ENCODE measurements at places on chromosomes 1 and 21.
A peak's percentile ranks its signal among the peaks of the same experiment; 100 is the strongest.

DNA sequence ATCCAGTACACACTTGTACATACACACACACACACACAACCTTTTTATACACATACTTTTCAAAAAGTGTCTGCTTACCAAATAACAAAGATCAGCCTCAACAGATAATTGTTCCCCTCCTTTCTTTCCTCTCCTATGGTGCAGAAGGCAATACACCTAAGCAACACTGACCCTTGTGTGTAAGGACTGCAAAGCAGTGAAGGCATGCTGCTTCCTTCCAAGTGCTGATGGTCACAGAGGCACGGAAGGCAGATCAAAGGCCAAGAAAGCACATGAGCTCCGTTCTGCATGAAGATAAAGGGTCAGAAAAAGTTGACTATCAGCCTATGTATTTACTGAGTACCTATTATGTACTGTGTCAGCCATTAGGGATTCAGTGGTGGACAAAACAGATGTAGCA, 168.8 kb downstream of the TNR start:
- no peaks in the 10 kb centered on the region for H3K4me1 ChIP-seq
- H3K27ac ChIP-seq, result no peak overlapping the region
- H3K4me3 ChIP-seq, result no peak overlapping the region
- no peaks in the 10 kb centered on the region for H3K36me3 ChIP-seq
- H3K27me3 ChIP-seq, result peaks cover 7% of the 10 kb centered on the region

DNA sequence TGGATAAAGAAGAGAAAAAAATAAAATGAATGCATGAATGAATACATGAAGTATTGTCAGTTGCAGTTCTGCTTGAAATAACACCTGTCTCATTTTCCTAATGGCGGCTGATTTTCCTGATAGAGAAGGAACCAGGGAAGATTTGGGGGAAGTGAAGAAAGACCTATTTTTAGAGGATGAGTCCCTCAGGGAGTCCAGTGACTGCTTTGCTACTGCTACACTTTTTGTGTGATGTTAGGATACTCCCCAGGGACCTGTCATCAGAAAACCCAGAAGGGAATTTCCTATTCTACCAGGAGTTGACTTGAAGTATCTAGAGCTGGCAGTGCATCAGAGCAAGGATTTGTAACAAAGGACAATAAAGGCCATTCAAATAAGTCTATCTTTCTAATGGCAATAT, 114.8 kb downstream of the MAB21L3 start:
- DNase-seq, result no peak
- no peak overlapping the region for H3K27ac ChIP-seq
- H3K27me3 ChIP-seq, result peaks cover 15% of the 10 kb centered on the region
- H3K4me3 ChIP-seq, result no peak overlapping the region
- H3K4me1 ChIP-seq, result peaks cover 9% of the 10 kb centered on the region
- H3K36me3 ChIP-seq, result no peaks in the 10 kb centered on the region

DNA sequence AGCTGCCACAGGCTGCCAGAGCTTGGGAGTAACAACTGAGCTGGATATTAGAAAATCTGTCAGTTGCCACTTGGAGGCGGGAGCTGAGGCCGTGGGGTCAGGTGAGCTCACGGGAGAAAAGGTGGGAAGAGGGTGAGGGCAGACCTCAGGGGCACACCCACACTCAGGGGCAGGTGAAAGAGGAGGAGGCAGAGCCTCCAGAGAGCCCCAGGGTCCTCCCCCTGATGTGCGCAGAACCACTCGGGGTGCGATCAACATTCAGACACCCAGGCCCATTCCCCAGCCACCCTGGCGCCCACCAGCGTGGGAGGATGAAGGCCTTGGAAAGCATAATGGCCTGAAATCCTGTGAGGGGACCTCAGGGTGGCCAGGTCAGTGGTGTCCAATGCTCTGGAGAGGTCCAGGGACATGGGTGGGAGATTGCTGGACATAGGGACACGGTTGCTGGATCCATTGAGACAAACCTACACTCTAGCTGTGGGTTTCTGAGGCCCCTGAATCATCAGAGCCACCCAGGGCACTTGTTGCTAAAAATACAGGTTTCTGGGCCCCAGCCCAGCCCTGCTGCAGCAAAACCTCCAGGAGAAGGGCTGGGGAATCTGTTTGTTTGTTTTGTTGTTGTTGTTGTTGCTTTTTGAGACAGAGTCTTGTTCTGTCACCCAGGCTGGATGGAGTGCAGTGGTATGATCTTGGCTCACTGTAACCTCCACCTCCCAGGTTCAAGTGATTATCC, 49.4 kb upstream of the GPR153 start:
- H3K27me3 ChIP-seq, result no peaks in the 10 kb centered on the region
- H3K4me1 ChIP-seq, result no peaks in the 10 kb centered on the region
- no peak overlapping the region for H3K4me3 ChIP-seq
- no peak overlapping the region for H3K27ac ChIP-seq

DNA sequence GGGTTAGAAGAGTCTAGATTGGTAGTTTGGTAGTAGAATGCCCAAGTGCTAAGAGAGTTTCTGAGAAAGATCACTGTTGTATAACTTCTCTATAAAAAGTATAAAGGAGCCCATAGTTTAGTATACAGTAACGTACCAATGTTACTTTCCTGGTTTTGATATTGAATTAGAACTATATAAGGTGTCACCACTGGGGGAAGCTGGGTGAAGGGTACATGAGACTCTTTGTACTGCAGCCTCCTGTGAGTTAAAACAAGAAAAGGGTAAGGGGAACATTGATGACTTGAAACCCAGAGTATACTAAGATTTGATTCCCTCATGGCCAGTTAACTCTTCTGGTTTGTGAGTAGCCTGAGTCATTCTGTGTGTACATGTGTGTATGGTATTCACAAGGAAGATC, 129.8 kb downstream of the RPS6KC1 start:
- peaks cover 13% of the 10 kb centered on the region for H3K36me3 ChIP-seq
- H3K27me3 ChIP-seq, result no peaks in the 10 kb centered on the region
- no peak overlapping the region for H3K27ac ChIP-seq
- no peak for DNase-seq

DNA sequence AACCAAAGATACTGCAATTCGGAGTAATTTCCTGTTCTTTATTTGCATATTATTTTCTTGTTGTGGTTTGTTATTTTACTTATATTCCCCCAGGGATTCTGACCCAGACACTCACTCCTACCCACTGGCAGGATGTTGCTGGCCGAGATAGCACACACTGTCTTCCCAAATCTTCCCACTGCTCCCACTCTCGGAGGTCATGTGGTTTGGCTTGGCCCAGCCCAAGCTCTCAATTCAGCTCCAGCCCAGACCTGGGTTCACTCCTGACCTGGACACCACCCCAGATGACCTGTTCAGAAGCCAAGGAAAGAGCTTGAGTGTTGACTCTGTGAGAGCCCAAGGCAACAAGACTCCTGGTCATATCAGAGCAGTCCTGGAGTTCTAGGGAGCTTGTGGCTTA, 1.2 kb upstream of the FAM43B start:
- peaks cover 50% of the 10 kb centered on the region for H3K27me3 ChIP-seq
- no peak overlapping the region for H3K4me3 ChIP-seq
- H3K36me3 ChIP-seq, result no peaks in the 10 kb centered on the region
- no peak for DNase-seq

- no peak overlapping the region for H3K27ac ChIP-seq
- peaks cover 21% of the 10 kb centered on the region for H3K4me1 ChIP-seq
- H3K4me3 ChIP-seq, result no peak overlapping the region
- H3K27me3 ChIP-seq, result peaks cover 33% of the 10 kb centered on the region
These were observed 35.6 kb upstream of the EPB41 start for GRCh38 chr1:28878796-28879195.

GRCh38 chr1:31828341-31828740, 12.5 kb upstream of the SPOCD1 start:
- H3K4me3 ChIP-seq, result no peak overlapping the region
- H3K27ac ChIP-seq, result peak overlapping the region; percentile 95
- peaks cover 11% of the 10 kb centered on the region for H3K27me3 ChIP-seq

GRCh38 chr1:223844787-223845036, 1.0 kb downstream of the TP53BP2 start:
- peaks cover 6% of the 10 kb centered on the region for H3K36me3 ChIP-seq
- peaks cover 45% of the 10 kb centered on the region for H3K4me1 ChIP-seq
- peaks cover 2% of the 10 kb centered on the region for H3K27me3 ChIP-seq
- peak overlapping the region; percentile 95 for H3K4me3 ChIP-seq
- H3K27ac ChIP-seq, result peak overlapping the region; percentile 96

DNA sequence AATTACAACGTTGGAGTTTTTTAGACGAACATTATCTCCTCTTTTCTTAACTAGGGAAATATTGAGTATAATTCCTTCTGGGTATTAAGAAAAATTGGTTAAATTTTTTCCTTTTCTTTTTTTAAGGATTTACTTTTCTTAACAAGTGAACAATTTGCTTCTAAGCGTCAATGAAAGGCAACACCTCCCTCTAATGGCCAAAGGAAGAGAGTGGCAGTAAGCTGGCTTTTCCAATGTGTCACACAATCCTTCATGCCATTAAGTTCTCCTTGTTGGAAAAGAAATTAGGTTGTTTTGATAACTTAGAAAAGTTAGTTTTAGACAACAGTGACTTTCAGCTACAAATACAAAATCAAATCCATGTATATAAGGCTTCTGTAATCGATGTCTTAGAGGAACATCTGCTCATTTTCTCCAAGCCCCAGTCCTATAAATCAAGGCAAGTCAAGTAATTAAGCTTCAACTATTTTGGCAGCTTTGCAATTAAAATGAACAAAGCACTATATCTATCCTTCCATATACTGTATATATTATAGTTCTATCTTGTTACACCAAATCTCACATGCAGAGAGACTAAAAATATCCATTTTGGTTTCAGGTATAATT, 62.8 kb downstream of the EDEM3 start:
- H3K27ac ChIP-seq, result no peak overlapping the region
- H3K36me3 ChIP-seq, result peaks cover 23% of the 10 kb centered on the region
- H3K4me1 ChIP-seq, result peaks cover 2% of the 10 kb centered on the region
- DNase-seq, result no peak
- H3K4me3 ChIP-seq, result no peak overlapping the region

- peaks cover 81% of the 10 kb centered on the region for H3K27me3 ChIP-seq
- H3K27ac ChIP-seq, result no peak overlapping the region
These were observed 8.2 kb upstream of the LEMD1 start for GRCh38 chr1:205429762-205430695.

GRCh38 chr1:234258071-234258470, 115.2 kb upstream of the COA6 start:
- no peak for DNase-seq
- H3K36me3 ChIP-seq, result peaks cover 32% of the 10 kb centered on the region
- H3K27me3 ChIP-seq, result peaks cover 15% of the 10 kb centered on the region

- H3K27ac ChIP-seq, result no peak overlapping the region
- H3K27me3 ChIP-seq, result peaks cover 85% of the 10 kb centered on the region
- H3K36me3 ChIP-seq, result no peaks in the 10 kb centered on the region
- no peak for DNase-seq
These were observed 4.1 kb downstream of the PPM1J start for GRCh38 chr1:112711041-112711440.

GRCh38 chr1:178408871-178409270, 87.9 kb downstream of the CLEC20A start:
- DNase-seq, result no peak
- no peak overlapping the region for H3K27ac ChIP-seq
- no peak overlapping the region for H3K4me3 ChIP-seq
- no peaks in the 10 kb centered on the region for H3K27me3 ChIP-seq

- H3K36me3 ChIP-seq, result no peaks in the 10 kb centered on the region
- no peak overlapping the region for H3K27ac ChIP-seq
- no peak overlapping the region for H3K4me3 ChIP-seq
- no peaks in the 10 kb centered on the region for H3K4me1 ChIP-seq
- no peak for DNase-seq
These were observed 99.7 kb downstream of the NMNAT2 start for GRCh38 chr1:183318433-183318832.

DNA sequence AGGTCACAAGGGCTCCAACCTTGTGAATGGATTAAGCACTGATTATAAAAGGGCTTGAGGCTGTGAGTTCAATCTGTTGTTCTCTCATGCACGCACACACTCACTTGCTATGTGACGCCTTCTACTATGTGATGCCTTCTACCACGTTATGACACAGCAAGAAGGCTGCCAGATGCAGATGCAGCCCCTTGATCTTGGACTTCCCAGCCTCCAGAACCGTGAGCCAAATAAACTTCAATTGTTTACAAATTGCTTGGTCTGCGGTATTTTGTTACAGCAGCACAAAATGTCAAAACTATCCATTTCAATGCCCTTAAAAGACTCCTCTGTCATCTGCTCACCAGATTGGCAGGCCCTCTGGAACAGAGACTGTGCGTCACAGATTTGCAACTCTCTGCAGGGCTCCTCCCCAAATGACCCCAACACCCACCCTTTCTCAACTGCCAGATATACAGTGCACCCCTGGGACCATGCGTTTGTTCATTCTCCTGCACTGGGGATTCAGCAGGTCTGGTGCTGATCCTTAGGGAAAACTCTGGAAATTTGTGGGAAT, 47.8 kb upstream of the KANK4 start:
- no peak overlapping the region for H3K4me3 ChIP-seq
- no peak for DNase-seq
- no peak overlapping the region for H3K27ac ChIP-seq
- peaks cover 17% of the 10 kb centered on the region for H3K27me3 ChIP-seq
- H3K4me1 ChIP-seq, result no peaks in the 10 kb centered on the region

GRCh38 chr1:165903672-165904071, 76.3 kb downstream of the UCK2 start:
- peaks cover 18% of the 10 kb centered on the region for H3K4me1 ChIP-seq
- H3K27ac ChIP-seq, result no peak overlapping the region
- H3K4me3 ChIP-seq, result no peak overlapping the region
- H3K27me3 ChIP-seq, result no peaks in the 10 kb centered on the region

DNA sequence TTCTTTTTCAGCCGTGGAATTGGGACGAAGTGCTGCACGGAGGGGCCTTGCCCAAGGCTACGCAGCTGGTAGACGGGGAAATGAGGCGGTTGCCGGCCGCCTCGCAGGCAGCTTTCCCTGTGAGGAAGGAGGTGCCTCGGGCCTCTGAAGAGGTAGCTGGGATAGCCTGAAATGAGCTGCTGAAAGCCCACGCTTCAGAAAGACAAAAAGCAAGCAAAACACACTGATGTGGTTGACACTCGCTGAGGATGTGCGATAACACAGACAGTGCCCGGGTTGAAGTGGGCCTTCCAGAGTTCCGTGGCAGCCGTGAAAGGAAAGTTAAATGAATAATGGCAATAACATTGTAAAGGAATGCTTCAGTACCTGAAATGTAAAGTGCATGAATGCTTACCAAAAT, 47.2 kb downstream of the S1PR1 start:
- peaks cover 15% of the 10 kb centered on the region for H3K36me3 ChIP-seq
- H3K4me1 ChIP-seq, result peaks cover 95% of the 10 kb centered on the region
- H3K4me3 ChIP-seq, result peak overlapping the region; percentile 56
- H3K27me3 ChIP-seq, result no peaks in the 10 kb centered on the region
- DNase-seq, result peak; percentile 58
- H3K27ac ChIP-seq, result peak overlapping the region; percentile 93

GRCh38 chr1:231653632-231654031, 27.0 kb downstream of the DISC1 start:
- H3K27ac ChIP-seq, result no peak overlapping the region
- no peak for DNase-seq
- H3K36me3 ChIP-seq, result peaks cover 24% of the 10 kb centered on the region
- H3K4me3 ChIP-seq, result no peak overlapping the region

GRCh38 chr21:32687643-32688345, 40.0 kb downstream of the SYNJ1 start:
- DNase-seq, result no peak
- no peak overlapping the region for H3K27ac ChIP-seq
- no peaks in the 10 kb centered on the region for H3K27me3 ChIP-seq
- no peaks in the 10 kb centered on the region for H3K4me1 ChIP-seq
- no peak overlapping the region for H3K4me3 ChIP-seq

- H3K4me1 ChIP-seq, result no peaks in the 10 kb centered on the region
- no peaks in the 10 kb centered on the region for H3K36me3 ChIP-seq
- no peak for DNase-seq
- no peak overlapping the region for H3K27ac ChIP-seq
- no peak overlapping the region for H3K4me3 ChIP-seq
These were observed 23.7 kb upstream of the ACTL8 start for GRCh38 chr1:17731460-17731859.

GRCh38 chr1:40075266-40075665, 21.8 kb downstream of the PPT1 start:
- DNase-seq, result no peak
- H3K27me3 ChIP-seq, result no peaks in the 10 kb centered on the region
- peak overlapping the region; percentile 49 for H3K27ac ChIP-seq
- peaks cover 3% of the 10 kb centered on the region for H3K4me1 ChIP-seq
- no peak overlapping the region for H3K4me3 ChIP-seq
